ENCODE measurements at places on chromosomes 3 and 15.

DNA sequence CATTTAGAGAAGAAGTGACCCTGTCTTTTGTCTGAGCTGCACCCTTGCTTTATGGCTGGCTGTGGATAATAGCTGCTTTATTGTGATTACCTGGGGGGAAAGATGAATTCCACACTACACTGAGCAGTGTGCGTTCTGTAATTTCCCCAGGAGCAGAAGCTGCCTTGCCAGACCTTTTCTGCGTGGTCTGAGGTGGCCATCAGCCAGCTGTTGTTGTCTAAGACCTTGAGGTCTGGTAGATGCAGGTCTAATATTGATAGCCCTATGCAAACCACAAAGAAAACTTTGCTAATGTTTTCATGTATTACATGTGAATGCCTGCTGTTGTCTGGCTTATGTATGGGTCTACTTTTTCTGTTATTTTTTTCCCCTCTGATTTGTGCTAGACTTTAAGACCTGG is 144.6 kb downstream of the THSD4 start:
- no peak for DNase-seq

GRCh38 chr3:151016478-151016795 is 43.9 kb upstream of the CLRN1 start:
- DNase-seq, result no peak

DNA sequence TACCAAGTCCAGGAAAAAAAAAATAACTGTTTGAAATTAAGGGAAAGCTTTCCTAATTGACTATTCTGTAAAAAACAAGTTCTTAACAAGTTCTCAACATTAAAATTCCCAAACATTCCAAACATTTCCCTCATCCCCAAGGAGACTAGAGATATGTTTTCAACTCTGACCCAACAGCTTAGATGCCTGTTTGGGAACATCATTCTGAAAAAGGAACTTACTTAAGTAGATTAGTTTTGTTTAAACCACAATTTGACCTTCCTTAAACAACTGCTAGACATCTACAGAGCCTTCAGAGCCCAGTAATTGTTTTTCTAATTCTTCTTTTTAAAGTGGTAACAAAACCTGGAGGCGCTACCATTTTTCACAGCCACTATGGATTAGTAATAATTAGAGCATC is 12.8 kb downstream of the UBR1 start:
- no peak for DNase-seq

DNA sequence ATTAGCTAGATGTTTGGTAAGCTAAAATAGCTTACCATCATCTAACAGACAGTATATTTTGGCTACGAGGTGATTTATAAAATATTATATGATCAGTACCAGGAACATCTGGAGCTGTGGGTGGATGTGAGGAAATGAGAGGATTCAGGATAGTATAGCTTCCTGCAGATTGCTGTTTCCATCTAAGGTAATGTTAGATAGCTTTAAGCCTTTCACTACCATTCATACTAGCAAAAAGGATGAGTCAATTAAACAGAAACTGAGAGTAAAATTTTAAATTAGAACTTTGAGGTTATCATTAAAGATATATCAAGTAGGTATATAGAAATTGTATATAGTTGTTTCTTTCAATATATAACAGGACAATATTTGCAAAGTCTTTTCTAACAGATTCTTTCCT is 8.0 kb downstream of the ZBTB20 start:
- no peak for DNase-seq

DNA sequence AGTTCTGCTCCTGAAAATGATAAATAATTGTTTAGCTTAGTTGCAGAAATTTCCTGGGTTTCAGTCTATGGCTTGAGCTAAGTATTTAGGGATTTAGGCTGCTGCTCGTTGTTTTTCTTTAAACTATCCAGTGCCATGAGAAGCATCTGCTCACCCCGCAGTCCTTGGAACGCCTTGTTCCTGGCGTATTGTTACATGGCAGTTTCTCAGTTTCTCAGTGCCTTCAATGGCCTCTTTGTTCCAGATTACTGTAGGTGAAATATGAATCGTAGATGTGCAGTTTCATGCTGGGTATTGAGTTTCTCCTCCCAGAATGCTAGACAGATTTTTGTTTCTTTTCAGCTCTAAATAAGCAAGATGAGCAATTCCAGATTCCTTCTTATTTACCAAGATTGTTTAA is 269.5 kb upstream of the GBE1 start:
- DNase-seq, result no peak

DNA sequence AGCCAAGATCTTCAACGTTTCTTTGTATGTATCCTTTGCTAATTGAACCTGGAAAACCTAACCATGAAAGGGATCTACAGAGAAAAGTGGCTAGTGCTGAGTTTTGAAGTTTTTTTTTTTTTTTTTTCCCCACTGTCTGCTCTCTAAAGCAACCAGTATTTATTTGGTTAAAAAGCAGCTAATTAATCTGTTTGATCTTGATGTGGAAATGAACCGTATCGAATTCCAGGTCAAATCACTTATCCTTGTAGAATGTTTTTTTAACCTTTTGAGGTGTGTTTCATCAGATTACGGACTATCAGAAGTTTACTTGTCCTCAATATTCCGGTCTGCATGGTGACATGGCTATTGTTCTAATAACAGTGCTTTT is 117.2 kb downstream of the FNDC3B start:
- no peak for DNase-seq

DNA sequence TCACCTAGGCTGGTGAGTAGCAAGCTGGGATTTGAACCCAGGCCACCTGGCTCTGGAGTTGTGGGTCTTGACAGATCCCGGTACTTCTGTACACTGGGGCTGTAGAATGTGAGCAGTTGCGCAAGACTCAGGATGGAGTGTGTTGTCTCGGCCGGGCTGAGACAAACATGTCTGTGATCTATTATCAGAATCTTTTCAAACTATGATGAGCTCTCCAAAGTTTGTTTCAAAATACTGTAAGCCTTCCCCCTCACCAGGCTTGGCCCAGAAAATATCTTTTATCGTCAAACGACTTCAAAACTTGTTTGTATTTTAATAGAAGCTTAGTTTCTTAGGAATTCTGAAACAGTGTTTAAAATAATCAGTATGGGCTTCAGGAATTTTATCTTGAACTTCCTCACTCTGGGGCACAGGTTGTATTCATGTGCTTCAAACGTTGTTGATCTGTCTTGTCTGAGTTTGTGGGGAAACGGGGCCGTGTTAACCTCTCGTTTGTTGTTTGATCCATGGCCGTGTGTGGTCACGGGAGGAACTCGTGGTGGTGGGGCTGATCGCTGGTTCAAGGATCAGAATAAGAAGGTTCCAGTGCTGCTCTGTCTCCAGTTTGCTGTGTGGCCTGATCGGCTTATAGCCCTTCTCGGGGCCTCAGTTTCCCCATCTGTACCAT is 40.3 kb upstream of the TFRC start:
- no peak for DNase-seq

- no peak for DNase-seq
Observed at GRCh38 chr3:147851062-147851461, 441.9 kb downstream of the ZIC1 start.

GRCh38 chr3:66047311-66048050 is 8.8 kb upstream of the MAGI1 start:
- no peak for DNase-seq

DNA sequence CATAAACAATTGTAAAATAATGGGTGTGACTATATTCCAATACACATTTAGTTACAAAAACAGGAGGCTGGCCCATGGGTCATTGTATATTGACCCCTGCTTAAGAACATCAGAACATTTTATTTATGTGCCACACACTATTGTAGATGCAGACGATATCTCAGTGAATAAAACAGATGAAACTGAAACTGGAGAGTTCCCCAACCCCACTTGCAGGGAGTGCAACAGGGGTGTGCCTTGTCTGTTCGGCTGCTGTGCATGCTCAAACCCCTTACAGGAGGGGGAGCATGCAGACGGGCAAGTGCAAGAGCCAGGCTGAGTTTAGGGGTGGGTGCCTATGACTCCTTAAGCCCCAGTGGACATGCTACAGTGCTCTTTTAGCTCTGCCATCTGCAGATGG is 509.6 kb downstream of the IGSF11 start:
- no peak for DNase-seq

DNA sequence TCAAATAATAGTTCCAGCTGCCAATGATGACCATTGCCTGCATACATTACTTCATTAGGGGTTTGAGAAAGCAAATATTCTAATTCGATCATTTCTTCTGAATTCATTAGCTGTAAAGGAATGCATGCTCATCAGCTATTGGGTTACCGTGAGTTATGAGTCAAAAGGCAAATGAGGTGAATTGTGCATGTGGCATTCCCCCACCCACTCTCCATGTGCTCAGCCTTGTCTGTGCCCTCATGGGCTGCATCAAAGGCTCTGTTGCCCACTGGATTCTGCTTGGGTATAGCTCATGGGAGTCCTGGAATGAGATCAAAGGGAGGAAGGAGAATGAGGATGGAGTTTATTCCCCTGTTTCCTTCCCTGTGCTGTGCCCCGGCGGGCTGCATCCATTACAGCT is 99.3 kb upstream of the CHRNA7 start:
- DNase-seq, result peak; percentile 11

DNA sequence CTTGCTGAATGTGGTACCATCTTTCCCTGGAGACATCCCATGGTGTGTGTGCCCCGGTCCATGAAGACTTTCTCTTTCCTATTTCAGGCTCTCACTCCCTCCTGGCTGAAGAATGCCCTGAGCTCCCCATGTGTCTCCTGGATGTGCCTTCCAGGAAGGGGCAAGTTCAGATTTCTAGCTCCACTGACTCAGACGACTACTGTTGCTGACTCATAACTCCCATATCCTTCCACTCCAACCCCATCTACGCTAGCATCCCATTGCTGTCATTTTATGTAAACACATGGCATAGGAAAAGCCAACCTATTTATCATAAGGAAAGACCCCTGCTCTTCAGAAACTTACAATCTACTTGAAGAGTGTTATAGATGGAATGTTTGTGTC is 95.0 kb downstream of the ADCY5 start:
- DNase-seq, result no peak

DNA sequence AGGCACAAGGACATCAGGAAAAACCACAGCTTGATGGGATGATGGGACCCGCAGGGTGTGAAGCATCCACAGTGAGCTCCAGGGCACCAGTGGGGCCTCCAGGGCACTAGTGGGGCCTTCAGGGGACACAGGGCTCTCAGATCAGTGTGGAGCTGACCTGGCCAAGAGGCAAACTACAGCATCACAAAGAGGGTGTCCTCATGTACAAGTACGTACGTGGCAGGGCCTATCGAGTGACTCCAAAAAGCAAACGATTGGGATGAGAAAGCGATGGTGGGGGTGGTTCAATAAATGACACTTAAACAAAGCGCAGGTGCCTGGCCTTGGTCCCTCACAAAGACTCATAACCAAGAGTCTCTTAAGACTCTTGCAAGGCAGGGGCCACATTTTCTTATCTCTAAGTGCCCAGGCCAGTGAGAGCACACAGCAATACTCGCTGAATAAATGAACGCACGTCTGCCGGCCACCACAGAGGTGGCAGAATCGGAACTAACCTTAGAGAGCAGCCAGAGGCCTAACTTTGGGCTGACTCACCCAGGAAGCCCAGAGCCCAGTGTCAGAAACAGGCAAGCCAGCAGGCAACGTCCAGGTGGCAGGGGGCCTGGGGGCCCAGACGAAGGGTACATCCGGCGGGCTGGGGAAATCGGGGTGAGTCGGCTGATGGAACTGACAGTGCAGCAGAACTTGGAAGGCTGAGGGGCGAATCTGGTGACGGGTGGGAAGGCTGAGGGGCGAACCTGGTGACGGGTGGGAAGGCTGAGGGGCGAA is 8.7 kb downstream of the PCSK6 start:
- DNase-seq, result no peak

DNA sequence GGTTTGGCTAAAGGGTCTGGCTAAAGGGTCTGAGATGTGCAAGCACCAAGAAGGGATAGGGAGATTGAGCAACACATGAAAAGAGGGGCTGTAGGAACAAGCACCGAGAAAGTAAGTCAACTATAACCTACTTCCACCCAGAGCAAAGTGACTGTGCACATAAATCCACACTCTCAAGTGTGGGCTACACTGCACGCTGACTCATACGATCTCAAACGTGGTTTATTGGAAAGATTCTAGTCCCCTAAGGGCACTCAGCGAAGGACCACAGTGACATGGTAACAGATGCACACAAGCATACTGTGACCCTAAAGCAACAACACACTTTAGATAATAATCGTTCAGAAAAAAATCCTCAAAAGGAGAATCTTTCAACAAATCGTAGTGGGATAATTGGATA is 48.0 kb downstream of the EHHADH start:
- DNase-seq, result no peak

DNA sequence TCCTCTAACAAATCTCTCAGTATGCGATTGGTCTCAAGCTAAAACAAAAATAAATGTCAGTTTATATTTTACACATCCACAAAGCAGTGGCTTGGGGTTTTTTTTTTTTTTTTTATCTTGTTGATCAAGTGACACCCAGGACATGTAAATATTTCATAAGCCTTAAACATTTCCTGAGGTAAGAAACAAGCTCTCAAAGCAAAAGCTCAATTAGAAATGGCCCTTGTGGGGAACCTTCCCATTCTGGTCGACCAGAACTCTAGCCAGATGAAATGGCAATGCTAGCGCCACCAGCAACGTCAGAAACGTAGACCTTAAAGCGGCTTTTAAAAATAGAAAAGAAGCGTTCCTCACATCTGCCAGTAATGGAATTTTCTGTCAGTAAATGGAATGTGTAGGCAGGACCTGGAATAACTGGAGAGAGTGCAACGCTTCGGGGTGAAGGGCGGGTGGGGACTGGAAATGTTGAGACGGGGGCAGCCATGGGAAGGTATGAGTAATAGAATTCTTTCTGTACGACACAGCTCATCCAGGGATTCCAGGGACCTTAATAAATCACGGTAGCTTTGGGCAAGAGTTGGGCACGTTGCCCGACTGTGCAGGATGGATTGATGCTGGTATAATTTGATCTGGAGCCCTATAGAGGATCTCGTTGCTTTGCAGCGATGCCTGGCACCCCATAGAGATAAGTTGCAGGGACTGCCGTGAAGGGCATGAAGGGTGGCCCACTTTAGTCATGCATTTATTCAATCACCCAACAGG is 44.4 kb downstream of the BTD start:
- DNase-seq, result no peak

DNA sequence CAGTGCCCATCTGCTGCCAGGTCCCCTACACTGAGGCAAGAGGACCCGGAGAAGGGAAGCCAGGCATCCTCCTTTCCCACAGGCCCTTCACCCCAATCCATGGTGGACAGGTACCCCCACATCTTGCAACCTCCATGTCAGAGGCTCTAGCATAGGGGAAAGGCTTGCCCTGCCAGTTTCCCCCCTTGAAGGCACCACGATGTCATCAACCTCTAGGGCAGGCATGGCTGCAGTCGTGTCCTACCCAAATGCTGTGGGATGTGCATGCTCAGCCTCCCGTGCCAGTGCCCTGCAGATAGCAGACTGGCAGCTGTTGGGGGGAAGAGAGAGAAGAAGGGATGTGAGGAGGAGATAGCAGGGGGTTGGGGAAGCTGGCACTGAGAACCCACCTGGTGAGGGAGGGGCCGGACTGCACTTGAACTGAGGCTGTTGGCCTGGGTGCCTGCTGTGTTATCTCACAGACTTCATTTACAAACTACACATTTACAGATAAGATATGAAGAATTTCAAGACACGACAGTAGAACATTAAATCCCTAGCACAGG is 197.5 kb downstream of the ADAMTS9 start:
- DNase-seq, result no peak
